ENCODE measurements at places on chromosomes 3 and 15. TPM values are rescaled to one million over a fixed set of nuclear protein-coding genes. Genes with fewer than 3 reads are reported as not detected.

The MESP1 gene
- polyA plus RNA-seq = 17.5 TPM

The CCR4 gene
- not detected for polyA plus RNA-seq

The NCEH1 gene
- 4.2 TPM for polyA plus RNA-seq

The PAQR5 gene
- polyA plus RNA-seq = 1.1 TPM

The GPR149 gene
- not detected for polyA plus RNA-seq

Measured in brain (organoid and tissue), 16 donors.